Jurkat, Clone E6-1 (cell line): ENCODE measurements at places on chromosomes 5 and 9.

DNA sequence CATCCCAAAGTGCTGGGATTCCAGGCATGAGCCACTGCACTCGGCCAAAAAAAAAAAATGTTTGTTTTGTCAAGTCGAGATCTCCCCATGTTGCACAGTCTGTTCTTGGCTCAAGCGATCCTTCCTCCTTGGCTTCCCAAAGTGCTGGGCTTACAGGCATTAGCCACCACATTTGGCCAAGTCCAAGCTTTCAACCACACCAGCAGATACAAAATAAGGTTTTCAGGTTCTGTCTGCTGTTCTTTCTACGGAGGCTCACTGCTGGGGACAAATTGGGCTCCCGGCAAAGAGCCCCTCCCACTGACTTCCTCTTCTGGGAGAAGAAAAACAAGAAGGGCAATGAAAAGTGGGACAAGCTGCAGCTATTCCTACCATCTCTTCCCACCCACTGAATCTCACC lies 37.6 kb upstream of the GGTA1 start:
- DNase-seq = no peak

- no peak for DNase-seq
Measured at GRCh38 chr9:110871736-110872135, 166.5 kb downstream of the LPAR1 start.

GRCh38 chr5:33415811-33416354 lies 24.9 kb upstream of the TARS1 start:
- no peak for DNase-seq

- no peak for DNase-seq
Measured at GRCh38 chr5:1208221-1208742, 6.9 kb downstream of the SLC6A19 start.

DNA sequence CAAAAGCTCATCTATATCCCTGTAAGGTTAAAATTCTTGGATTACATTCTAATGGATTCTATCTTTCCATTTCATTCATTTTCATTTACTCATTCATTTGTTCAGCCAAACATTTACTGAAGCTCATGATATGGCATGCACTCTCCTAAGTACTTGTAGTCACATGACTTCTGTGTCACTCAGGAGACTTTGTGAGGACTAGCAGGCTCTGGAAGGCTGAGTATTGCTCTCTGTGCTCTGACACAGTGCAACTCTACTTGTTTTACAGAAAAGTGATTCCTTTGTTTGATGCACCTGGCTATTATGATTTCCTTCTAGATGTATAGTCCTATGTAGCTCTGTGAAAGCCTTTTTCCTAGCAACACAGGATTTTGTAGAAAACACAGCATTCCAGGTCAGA lies 53.0 kb downstream of the YIPF5 start:
- no peak for DNase-seq

DNA sequence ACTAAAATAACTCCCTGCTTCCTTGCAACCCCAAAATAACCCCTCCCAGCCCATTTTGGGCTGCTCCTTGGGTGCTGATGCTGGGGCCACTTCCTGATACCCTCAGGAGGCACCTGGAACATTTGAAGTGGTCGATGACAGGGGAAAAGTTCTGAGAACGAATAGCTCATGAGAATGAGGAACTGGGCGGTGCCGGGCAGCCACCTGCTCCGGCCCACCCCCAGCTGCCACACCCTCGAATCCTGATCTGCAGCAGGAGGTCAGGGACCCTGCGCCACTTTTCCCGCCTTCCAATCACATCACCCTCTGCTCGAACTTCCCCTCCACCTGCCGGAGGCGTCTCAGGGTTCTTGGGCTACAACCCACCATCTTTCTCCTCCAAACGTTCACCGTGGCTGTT lies 19.7 kb downstream of the HRH2 start:
- DNase-seq = no peak

- no peak for DNase-seq
Measured at GRCh38 chr5:78731884-78732283, 83.3 kb upstream of the LHFPL2 start.
